Daoy (cell line): ENCODE measurements at places on chromosomes 1 and 21. TPM values are rescaled to one million over a fixed set of nuclear protein-coding genes. Genes with fewer than 3 reads are reported as not detected.

CNTN2 gene
- not detected in 2 replicates for total RNA-seq

DNA sequence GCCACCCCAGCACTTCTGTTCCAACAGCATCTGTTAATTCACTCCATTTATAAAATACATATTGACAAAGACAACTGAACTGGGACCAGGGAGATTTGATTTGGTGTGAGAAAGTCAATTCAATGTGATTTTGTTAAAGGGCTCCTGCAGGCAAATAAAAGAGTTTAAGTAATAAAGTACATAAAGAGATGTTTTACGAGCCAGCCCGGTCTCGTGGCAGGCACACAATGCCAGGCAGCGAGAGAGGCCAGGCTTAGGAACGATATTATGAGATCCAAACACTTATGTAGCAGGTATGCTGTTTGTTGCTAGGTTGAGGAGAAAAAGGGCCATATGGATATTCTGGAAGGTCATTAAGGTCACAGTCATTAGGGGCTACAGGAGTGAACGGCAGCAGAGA lies 227.1 kb downstream of the KCTD3 start:
- DNase-seq = no peak

CLCA2 gene
- not detected in 2 replicates for total RNA-seq

DNA sequence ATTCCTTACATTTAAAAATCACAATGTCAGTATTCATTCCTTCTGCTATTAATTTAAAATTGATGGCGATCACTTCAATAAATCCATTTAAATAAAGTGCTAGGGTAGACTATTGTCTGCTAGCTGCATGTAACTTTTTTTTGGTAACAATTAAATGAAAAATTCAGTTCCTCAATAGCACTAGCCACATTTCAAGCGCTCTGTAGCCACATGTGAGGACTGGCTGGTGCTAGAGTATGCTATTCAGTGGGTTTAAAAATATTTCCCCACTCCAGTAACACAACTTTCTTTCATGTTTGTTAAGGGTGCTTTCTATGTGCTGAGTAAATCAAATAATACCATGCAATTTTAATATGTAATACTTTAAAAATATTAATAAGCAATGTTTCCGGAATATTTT lies 108.2 kb downstream of the LTN1 start:
- DNase-seq = no peak

TRIM46 gene
- total RNA-seq = 0.63 and 1.9 TPM in 2 replicates

GRCh38 chr1:43446388-43446740 lies 7.4 kb downstream of the HYI start:
- no peak for DNase-seq

ABCG1 gene
- total RNA-seq = 0.51 TPM in 2 replicates

GRCh38 chr1:161915051-161915503 lies 108.6 kb downstream of the OLFML2B start:
- no peak for DNase-seq

DNA sequence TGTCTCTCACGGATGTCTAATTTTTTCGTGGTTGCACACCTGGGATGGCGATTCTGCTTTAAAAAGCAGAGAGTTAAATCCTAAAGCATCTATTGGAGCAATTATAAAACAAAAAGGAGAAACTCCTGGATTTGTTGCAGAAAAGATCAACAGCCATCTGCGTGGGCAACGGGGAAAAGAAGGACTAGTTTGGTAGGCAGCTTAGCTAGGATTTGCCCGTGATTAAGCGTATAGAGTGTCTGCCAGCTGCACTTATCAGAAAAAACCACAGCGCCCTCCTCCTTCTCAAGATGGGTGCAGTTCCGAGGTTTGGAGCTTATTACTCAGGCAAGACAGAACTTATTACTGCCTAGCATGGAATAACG lies 526 bp upstream of the SLC25A24 start:
- DNase-seq = peak; percentile 86

DNA sequence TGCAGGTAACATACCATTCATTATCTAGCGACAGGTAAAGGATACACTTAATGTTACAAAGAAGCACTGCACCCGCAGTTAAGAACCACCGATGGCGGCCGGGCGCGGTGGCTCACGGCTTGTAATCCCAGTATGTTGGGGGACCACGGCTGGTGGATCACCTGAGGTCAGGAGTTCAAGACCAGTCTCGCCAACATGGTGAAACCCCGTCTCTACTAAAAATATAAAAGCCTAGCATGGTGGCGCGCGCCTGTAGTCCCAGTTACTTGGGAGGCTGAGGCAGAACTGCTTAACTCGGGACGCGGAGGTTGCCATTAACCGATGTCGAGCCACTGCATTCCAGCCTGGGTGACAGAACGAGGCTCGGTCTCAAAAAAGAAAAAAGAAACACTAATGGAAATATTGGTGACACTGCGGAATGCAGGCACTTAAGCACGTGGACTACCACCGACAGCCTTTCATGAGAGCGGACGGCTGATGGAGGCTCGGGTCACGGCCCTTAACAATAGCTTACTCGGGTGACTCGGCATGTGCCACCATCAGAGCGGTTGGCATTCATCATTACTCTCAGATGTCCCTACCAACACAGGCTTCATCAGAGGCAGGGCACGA lies 542 bp downstream of the GAS5 start:
- peak; percentile 19 for DNase-seq

CYP4Z1 gene
- not detected in 2 replicates for total RNA-seq

DNA sequence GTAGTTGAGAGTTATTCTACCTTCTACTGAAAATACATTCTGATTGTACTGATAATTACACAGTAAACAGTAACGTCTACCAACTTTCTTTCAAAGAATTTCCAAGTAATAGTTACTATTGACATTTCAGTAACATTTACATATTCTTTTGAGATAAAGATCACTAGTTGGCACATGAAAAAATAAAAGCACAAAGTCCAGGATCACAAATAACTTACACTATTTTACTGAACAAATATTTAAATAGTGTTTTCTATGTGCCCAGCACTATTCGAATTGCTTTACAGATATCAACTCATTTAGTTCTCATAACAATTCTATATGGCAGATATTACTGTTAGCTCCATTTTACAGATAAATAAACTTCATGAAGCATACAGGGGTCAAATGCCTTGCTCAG lies 126.4 kb downstream of the TTLL7 start:
- no peak for DNase-seq

GRCh38 chr1:8632102-8632501 lies 185.3 kb downstream of the RERE start:
- DNase-seq = no peak

DNA sequence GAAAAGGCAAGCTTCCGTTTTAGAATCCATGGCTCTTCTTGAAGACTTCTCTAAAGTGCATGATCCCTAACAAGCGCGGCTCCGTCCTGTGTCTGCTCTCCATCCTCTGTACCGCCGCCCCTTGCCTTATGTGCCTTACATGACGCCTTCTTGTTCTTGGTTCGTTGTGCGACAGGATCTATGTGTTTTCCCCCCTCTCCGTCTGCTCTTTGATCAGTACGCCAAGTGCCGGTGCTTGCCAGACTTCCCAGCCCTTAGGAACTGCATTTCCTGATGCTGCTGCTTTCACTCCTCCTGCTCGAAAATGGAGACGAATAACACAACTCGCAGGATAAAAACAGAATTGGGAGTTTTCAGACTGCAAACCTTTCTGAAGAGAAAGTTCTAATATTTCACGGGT lies 13.1 kb downstream of the NDUFV3 start:
- no peak for DNase-seq

DNA sequence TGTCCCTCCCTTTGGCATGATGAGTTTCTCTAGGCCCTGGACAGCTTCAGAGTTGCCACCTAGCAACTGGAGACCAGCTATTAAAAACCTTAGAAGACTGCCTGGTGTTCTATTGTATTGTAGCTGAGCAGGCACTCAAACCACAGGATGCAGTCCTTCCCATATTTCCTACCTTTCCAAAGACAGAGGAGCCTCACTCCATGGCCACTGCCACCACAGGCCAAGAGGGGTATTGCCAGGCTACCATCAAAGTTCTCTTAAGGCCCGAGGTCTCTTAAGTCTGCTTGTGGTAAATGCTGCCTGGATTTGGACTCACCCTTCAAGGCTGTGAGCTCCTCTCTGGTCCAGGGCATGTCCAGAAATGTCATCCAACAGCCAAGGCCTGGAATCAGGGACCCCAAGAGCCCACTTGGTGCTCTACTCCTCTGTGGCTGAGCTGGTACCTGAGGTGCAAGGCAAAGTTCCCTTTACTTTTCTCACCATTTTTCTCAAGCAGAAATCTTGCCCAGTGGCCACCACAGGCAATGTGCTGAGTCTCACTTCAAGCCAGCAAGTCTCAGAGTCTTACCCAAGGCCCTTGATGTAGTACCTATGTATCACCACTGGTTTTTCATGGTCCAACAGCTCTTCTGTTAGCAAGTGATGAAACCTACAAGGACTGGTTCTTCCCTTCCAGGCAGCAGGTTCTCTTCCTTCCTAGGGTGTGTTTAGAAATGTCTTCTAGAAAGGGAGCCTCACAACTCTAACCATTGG lies 269.4 kb downstream of the AMY1C start:
- no peak for DNase-seq

PEAR1 gene
- total RNA-seq = 0.06 TPM in 1 of 2 replicates, not detected in the other

- no peak for DNase-seq
These were observed 5.4 kb downstream of the VPS45 start for GRCh38 chr1:150072959-150073358.

- peak; percentile 97 for DNase-seq
These were observed at the start of gene MDM4 for GRCh38 chr1:204516180-204516879. Gene MDM4 (plus strand): TSS chr1:204516406. CDS start chr1:204525519, 9,113 bp downstream.

SPATA17 gene
- 1.0 and 1.7 TPM in 2 replicates for total RNA-seq
